ENCODE measurements at places on chromosomes 7 and 10. TPM values are rescaled to one million over a fixed set of nuclear protein-coding genes. Genes with fewer than 3 reads are reported as not detected.

Gene TACC2
- 55.4 TPM for polyA plus RNA-seq

Gene STOX1
- 6.1 TPM for polyA plus RNA-seq

Gene FOXI2
- 2.2 TPM for polyA plus RNA-seq

Gene TMEM270
- not detected for polyA plus RNA-seq

Gene PNLIPRP3
- not detected for polyA plus RNA-seq

Gene GPR37
- polyA plus RNA-seq: 1.2 TPM

Gene EPO
- polyA plus RNA-seq: 0.14 TPM

Gene PRLHR
- not detected for polyA plus RNA-seq

Gene SPDYE6
- polyA plus RNA-seq: not detected

Gene KLLN
- 1.6 TPM for polyA plus RNA-seq

Gene PRPS1L1
- polyA plus RNA-seq: not detected

Gene SPDYE18
- polyA plus RNA-seq: 1.4 TPM

Gene MALSU1
- 52.9 TPM for polyA plus RNA-seq

Gene WEE2
- polyA plus RNA-seq: 0.10 TPM

Gene FAM20C
- 66.1 TPM for polyA plus RNA-seq

Gene STEAP2
- polyA plus RNA-seq: 13.4 TPM

Gene COL1A2
- polyA plus RNA-seq: 650 TPM

Gene TLL2
- 0.95 TPM for polyA plus RNA-seq

Gene MYO1G
- polyA plus RNA-seq: 0.47 TPM

Gene KLF14
- polyA plus RNA-seq: 0.88 TPM

Gene PWWP2B
- 10.7 TPM for polyA plus RNA-seq

Gene CPEB3
- 3.9 TPM for polyA plus RNA-seq

Gene TRPV5
- polyA plus RNA-seq: 1.5 TPM

Gene ARHGEF5
- polyA plus RNA-seq: 28.0 TPM

Gene GRM8
- 9.4 TPM for polyA plus RNA-seq
